ENCODE measurements at places on chromosomes 16 and 17.

DNA sequence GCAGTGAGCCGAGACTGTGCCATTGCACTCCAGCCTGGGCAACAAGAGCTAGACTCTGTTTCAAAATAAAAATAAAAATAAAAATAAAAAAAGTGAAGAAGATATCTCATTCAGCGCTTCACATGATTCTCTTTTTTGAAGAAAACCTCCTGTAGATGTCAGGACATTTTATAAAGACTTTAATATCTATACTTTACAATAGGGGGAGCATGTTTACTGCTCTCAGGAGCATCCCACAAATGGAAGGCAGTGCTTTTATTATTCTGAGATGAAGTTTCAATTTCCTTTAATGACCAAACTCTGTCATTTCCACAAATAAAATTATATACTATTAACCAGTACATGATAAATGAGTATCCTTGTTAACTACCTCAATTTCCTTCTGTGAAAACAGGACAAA, 118.7 kb upstream of the MYOCD start:
- no peak overlapping the region for H3K4me3 ChIP-seq
- no peak for DNase-seq
- no peaks in the 10 kb centered on the region for H3K27me3 ChIP-seq
- no peak overlapping the region for H3K27ac ChIP-seq

GRCh38 chr17:74690409-74690825, 22.3 kb downstream of the CD300LF start:
- H3K36me3 ChIP-seq: no peaks in the 10 kb centered on the region
- H3K27me3 ChIP-seq: peaks cover 8% of the 10 kb centered on the region
- peaks cover 10% of the 10 kb centered on the region for H3K4me1 ChIP-seq
- DNase-seq: no peak
- H3K4me3 ChIP-seq: no peak overlapping the region

- DNase-seq: peak; percentile 45
- no peaks in the 10 kb centered on the region for H3K27me3 ChIP-seq
- no peaks in the 10 kb centered on the region for H3K36me3 ChIP-seq
- peaks cover 88% of the 10 kb centered on the region for H3K4me1 ChIP-seq
These were observed 124.1 kb downstream of the PRKCA start for GRCh38 chr17:66426397-66427033.

DNA sequence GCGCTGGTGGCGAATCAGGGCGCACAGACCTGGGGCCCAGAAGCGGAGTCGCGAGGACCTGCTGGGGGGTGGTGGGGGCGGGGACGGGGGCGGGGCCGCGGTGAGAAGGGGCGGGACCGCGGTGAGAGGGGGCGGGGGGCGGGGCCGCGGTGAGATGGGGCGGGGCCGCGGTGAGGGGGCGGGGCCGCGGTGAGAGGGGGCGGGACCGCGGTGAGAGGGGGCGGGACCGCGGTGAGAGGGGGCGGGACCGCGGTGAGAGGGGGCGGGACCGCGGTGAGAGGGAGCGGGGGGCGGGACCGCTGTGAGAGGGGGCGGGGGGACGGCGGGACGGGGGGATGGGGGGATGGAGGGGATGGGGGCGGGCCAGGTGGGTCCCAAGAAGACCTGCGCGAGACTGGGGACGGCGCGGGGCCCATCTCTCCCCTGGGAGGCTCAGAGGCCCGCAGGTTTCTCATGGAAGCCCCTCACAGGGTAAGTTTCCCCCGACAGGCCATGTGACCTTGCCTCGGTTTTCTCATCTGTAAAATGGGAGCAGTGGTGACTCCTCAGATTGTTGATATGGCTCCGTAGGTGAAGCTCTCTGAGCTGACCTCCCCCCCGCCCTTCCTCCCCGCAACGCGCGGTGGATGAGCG, 28.6 kb upstream of the DBNDD1 start:
- peaks cover 14% of the 10 kb centered on the region for H3K27me3 ChIP-seq
- DNase-seq: no peak
- H3K4me3 ChIP-seq: peak overlapping the region; percentile 32
- H3K27ac ChIP-seq: no peak overlapping the region
- H3K4me1 ChIP-seq: peaks cover 9% of the 10 kb centered on the region

DNA sequence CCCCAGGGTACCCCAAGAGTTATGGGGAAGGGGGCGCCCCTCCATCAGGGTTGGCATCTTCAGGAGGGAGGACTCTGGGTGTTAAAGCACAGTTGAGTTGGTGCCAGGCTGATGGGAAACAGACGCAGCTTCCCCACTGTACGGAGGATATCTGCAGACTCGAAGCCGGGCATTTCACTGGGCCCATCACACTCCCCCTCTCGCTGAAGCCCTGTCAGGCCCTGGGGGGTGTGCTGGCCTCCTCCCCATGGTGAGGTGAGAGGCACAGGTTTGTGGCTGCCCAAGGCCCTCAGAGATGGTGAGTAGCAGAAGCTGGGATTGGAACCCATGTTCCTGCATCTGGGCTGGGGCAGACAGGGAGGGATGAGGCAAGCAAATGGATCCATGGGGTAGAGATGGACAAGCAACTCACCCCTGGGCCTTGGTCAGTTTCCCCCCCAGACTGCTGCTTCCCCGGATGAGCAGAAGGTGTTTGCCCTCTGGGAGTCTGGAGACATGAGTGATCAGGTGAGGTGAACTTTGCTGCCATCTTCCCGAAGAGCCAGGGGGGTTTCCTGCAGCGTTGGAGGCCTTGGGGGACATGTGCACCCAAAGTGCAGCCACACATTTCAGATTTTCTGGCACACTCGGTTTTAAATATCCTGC, 31.0 kb downstream of the POLR3E start:
- H3K27me3 ChIP-seq: no peaks in the 10 kb centered on the region
- DNase-seq: no peak
- peaks cover 10% of the 10 kb centered on the region for H3K4me1 ChIP-seq
- H3K4me3 ChIP-seq: no peak overlapping the region
- peaks cover 10% of the 10 kb centered on the region for H3K36me3 ChIP-seq

GRCh38 chr17:20995873-20996723, 46.7 kb downstream of the USP22 start:
- H3K4me3 ChIP-seq: no peak overlapping the region
- H3K4me1 ChIP-seq: peaks cover 19% of the 10 kb centered on the region
- no peak overlapping the region for H3K27ac ChIP-seq
- H3K27me3 ChIP-seq: no peaks in the 10 kb centered on the region
- H3K36me3 ChIP-seq: peaks cover 2% of the 10 kb centered on the region

DNA sequence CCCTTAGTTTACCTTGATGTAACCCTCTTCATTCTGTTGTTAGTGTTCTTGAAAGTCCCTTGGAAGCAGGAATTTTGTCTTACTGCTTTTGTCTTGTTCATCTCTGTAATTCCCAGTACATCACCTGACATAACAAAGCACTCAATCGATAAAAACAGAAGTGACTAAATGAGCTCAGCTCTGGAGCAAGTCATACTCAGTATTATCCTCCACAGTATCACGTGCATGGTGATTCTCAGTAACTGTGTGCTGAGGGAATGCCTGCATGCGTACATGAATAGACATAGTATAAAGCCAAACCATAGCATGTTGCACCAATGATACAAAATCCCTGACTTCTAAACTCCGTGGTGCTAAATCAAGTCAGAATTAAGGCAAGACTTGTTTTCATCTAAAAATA, 7.2 kb downstream of the KRT38 start:
- H3K27me3 ChIP-seq: no peaks in the 10 kb centered on the region
- H3K36me3 ChIP-seq: no peaks in the 10 kb centered on the region
- no peak overlapping the region for H3K27ac ChIP-seq
- no peaks in the 10 kb centered on the region for H3K4me1 ChIP-seq

DNA sequence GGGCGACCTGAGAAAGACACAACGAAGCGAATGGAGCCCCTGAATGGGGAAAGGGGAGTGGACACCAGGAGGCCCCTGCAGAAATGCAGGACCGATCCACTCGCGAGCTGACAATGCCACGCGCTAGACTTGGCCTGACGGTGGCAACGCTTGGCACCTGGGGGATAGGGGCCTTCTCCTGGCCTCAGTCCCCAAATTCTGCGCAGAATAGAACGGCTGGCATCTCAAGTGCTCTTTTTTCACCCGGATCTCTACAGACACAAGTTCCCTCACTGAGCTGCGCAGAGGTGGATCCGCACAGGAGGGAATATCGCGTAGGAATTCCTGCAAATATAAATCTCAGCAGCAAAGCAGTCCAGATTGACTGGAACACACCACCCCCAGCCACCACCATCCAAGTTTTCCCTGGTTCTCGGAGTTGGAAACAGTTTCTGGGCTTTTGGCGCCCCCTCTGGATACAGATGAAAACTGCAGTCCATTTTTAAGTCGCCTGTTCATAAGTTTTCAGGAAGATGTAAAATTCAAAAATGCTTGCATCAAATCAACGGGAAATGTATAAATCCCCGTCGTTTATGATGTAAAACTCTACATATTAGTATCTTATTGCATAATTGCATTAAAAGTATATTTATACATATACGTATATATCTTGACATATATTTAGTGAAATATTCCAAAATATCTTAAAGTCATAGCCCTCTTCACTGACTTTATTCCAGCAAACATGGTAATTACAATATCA, 2.3 kb upstream of the SOX9 start:
- no peak overlapping the region for H3K27ac ChIP-seq
- H3K27me3 ChIP-seq: peaks cover 86% of the 10 kb centered on the region
- DNase-seq: peak; percentile 30
- peak overlapping the region; percentile 6 for H3K4me3 ChIP-seq

DNA sequence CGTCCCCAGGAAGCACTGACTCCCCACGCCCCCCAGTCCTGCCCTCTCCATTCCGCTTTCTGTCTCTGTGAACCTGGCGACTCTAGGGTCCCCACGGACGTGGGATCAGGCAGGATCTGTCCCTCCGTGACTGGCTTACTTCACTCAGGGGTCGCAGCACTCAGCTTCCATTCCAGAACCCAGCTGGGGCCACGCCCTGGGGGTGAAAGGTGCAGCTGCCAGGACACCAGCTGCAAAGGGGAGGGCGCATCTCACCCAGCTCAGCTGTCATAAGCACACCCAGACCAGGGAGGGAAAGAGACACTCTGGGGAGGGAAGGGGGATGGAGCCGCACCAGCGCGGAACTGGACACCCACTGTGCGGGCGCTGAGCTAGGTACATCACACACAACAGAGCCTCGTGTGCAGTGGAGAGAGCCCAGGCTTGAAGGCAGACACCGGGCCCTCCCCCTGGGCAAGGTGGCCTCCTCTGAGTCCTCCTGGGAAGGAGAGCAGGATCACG, 18.5 kb upstream of the HEXD start:
- H3K27ac ChIP-seq: no peak overlapping the region
- peaks cover 6% of the 10 kb centered on the region for H3K36me3 ChIP-seq
- no peak for DNase-seq
- H3K4me1 ChIP-seq: peaks cover 22% of the 10 kb centered on the region

- peak overlapping the region; percentile 11 for H3K4me3 ChIP-seq
- H3K27me3 ChIP-seq: no peaks in the 10 kb centered on the region
- no peak for DNase-seq
- H3K36me3 ChIP-seq: peaks cover 6% of the 10 kb centered on the region
- peak overlapping the region; percentile 45 for H3K27ac ChIP-seq
These were observed 51.2 kb downstream of the PLD6 start for GRCh38 chr17:17154981-17155380.

DNA sequence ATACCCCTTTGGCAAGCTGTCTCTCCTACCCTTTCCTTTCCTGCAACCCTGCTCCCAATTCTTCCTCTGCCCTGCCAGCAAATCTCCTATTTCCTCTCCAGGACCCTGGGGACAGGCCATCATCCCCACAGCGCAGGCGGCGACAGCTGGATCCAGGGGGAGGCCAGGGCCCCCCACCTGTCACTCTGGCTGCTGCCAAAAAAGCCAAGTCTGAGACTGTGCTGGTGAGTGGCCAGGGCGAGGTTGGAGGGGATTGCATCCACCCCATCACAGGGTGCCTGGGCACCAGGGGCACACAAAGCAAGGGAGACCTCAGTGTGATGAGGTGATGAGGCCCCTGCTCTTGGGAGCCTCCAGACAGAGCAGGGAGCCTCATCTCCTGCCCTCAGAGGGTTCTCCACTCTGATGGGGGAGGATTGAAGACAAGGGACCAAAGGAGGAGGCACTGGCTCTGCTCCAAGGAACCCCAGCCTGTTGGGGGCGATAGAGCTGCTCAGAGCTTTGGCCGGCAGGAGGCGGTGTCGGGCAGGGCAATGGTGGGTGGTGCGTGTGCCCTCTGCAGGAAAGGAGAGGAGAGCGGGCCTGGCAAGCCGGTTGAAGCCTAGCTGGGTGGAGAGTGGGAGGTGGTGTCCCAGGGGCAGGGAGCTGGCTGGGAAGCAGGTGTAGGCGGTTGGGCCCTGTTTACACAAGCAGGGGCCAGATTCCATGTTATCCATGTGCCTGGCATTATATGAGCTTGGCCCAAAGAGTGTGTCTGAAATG, 15.6 kb upstream of the PDK2 start:
- H3K4me1 ChIP-seq: no peaks in the 10 kb centered on the region
- no peak for DNase-seq
- H3K27ac ChIP-seq: no peak overlapping the region
- H3K27me3 ChIP-seq: no peaks in the 10 kb centered on the region
- H3K36me3 ChIP-seq: no peaks in the 10 kb centered on the region
- no peak overlapping the region for H3K4me3 ChIP-seq

- H3K4me1 ChIP-seq: peaks cover 31% of the 10 kb centered on the region
- peaks cover 57% of the 10 kb centered on the region for H3K36me3 ChIP-seq
- DNase-seq: no peak
- H3K27me3 ChIP-seq: no peaks in the 10 kb centered on the region
- no peak overlapping the region for H3K27ac ChIP-seq
- no peak overlapping the region for H3K4me3 ChIP-seq
These were observed 17.3 kb upstream of the DHRS13 start for GRCh38 chr17:28920201-28920600.

GRCh38 chr16:12159028-12159427, 182.5 kb downstream of the SNX29 start:
- no peak overlapping the region for H3K27ac ChIP-seq
- no peak overlapping the region for H3K4me3 ChIP-seq
- H3K4me1 ChIP-seq: no peaks in the 10 kb centered on the region
- DNase-seq: no peak

DNA sequence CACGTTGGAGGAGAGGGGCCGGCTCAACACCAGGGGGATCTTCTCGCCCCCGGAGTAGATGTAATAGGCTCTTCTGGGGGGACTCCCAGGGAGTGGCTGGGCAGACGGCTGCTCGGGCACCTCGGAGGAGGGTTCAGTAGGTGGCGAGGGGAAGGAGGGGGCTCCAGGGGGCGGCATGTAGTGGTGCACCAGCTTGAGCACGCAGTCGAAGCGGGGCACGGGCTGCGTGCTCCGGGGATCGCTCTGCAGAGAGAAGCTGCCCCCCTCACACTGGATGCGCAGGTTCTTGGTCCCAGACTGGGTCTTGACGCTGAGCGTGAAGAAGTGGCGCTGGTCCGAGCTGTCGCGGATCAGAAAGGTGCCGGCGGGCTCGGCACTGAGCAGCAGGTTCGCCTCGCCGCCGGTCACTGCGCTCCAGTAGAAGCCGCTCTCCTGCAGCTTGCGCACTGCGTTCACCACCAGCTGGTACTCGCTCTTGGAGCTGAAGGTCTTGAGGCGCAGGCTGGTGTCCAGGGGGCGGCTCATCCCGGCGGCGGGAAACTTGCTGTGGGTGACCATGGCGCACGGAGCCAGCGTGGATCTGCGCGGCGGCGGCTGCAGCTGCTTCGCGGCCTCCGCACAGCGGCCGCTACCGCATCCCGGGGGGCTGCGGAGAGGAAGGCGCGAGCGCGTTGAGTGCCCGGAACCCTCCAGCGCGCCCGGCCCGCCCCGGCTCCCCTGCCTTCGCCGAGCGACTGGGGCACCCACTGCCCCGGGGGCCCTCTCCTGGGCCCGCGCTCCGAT, 1.1 kb downstream of the SOCS3 start:
- peaks cover 20% of the 10 kb centered on the region for H3K36me3 ChIP-seq
- DNase-seq: peak; percentile 56
- H3K27ac ChIP-seq: peak overlapping the region; percentile 91
- H3K4me1 ChIP-seq: peaks cover 49% of the 10 kb centered on the region

GRCh38 chr17:14582996-14583395, 282.1 kb downstream of the HS3ST3B1 start:
- H3K27me3 ChIP-seq: no peaks in the 10 kb centered on the region
- H3K4me1 ChIP-seq: no peaks in the 10 kb centered on the region
- no peaks in the 10 kb centered on the region for H3K36me3 ChIP-seq
- H3K27ac ChIP-seq: no peak overlapping the region

All from activated T-cell treated with anti-CD3 and anti-CD28 coated beads, Interleukin-2, amount 50 U/mL, for 72 hours (primary cell).